Body of pancreas (tissue), 4 donors: ENCODE measurements at places on chromosomes 16 and 17. TPM values are rescaled to one million over a fixed set of nuclear protein-coding genes. Genes with fewer than 3 reads are reported as not detected.
A peak's percentile ranks its signal among the peaks of the same experiment; 100 is the strongest.

GRCh38 chr17:81902653-81903414 lies 796 bp downstream of the NPB start:
- no peak overlapping the region for H3K27ac ChIP-seq
- H3K36me3 ChIP-seq: no peaks in the 10 kb centered on the region
- no peak overlapping the region for H3K4me3 ChIP-seq

- H3K36me3 ChIP-seq: no peaks in the 10 kb centered on the region
- H3K4me3 ChIP-seq: no peak overlapping the region
- no peak overlapping the region for H3K27ac ChIP-seq
- H3K4me1 ChIP-seq: no peaks in the 10 kb centered on the region
- H3K27me3 ChIP-seq: no peaks in the 10 kb centered on the region
Measured at GRCh38 chr16:76862901-76863300, 328.1 kb upstream of the MON1B start.

- no peaks in the 10 kb centered on the region for H3K36me3 ChIP-seq
- no peak overlapping the region for H3K4me3 ChIP-seq
- peaks cover 7% of the 10 kb centered on the region for H3K4me1 ChIP-seq
- no peak for DNase-seq
- no peaks in the 10 kb centered on the region for H3K27me3 ChIP-seq
Measured at GRCh38 chr17:77527836-77528505, 387.2 kb downstream of the SEC14L1 start.

GRCh38 chr16:69893106-69893505 lies 58.0 kb upstream of the CLEC18A start:
- H3K4me3 ChIP-seq: no peak overlapping the region
- no peaks in the 10 kb centered on the region for H3K36me3 ChIP-seq
- H3K27me3 ChIP-seq: no peaks in the 10 kb centered on the region
- H3K4me1 ChIP-seq: peaks cover 6% of the 10 kb centered on the region

- H3K36me3 ChIP-seq: no peaks in the 10 kb centered on the region
- no peak overlapping the region for H3K4me3 ChIP-seq
- H3K27ac ChIP-seq: peak overlapping the region; percentile 31
- peak; percentile 63 for DNase-seq
- H3K4me1 ChIP-seq: peaks cover 40% of the 10 kb centered on the region
Measured at GRCh38 chr16:84730406-84731106, 30.8 kb downstream of the USP10 start.

DNA sequence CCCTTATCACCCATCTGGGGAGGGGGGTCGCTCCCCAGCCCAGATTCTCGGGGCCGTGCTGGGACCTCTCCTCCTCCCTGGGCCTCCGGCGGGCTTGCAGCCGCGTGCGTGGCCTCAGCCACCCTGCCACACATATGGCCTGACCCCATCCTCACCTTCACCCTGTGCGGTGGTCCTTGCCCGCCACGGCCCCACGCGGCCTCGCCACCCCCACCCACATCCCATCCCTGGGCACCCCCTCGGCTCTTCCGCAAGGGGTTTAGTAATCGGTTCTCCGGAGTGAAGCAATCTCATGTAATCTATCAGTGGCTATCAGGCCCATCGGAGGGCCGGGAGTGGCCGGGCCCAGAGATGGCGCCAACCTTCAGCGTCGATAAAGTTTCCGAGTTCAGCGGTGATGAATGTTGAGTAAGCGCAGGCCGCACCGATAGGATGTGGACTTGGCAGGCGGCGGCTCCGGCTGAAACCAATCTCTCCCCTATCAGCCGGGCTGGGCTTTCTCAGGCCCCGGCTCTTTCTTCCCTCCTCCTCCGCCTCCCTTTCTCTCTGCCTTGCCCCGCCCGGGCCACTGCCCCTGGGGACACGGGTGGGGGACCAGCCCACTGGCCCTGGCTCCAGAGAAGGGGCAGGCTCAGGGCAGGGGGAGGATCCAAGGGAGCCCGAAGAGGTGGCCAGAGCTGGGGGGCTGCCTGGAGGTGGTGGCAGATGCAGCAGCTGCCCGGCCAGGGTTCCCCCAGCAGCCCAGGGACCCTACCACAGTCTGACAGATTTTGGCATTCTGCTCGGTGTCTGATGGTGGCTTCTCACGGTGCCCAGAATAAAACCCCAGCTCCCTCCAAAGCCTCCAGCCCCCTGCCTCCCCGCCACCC lies 20.8 kb downstream of the ZFPM1 start:
- no peak overlapping the region for H3K4me3 ChIP-seq
- no peaks in the 10 kb centered on the region for H3K27me3 ChIP-seq
- H3K4me1 ChIP-seq: peaks cover 86% of the 10 kb centered on the region
- H3K27ac ChIP-seq: peak overlapping the region; percentile 45

DNA sequence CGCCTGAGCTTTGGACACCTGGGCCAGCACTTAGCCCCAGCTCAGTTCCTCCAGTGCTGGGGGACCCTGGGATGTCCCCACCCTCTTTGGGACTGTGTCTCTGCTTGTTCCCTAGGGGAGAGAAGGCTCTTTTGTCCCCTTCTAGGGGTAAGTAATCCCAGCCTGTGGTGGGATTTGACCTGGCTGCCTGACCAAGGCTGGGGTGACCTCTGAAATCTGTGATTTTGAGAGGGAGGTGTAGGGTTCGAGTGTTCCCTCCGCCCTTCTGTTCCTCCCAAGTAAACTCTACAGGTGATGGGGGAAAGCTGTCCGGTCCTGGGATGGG lies 593 bp downstream of the TMEM92 start:
- no peak overlapping the region for H3K4me3 ChIP-seq
- H3K4me1 ChIP-seq: peaks cover 16% of the 10 kb centered on the region
- peaks cover 12% of the 10 kb centered on the region for H3K27me3 ChIP-seq
- no peaks in the 10 kb centered on the region for H3K36me3 ChIP-seq
- no peak for DNase-seq

- DNase-seq: peak; percentile 48
- H3K27me3 ChIP-seq: no peaks in the 10 kb centered on the region
- no peaks in the 10 kb centered on the region for H3K4me1 ChIP-seq
- no peaks in the 10 kb centered on the region for H3K36me3 ChIP-seq
- H3K27ac ChIP-seq: no peak overlapping the region
Measured at GRCh38 chr16:9033125-9033830, 58.2 kb upstream of the HAPSTR1 start.

DNA sequence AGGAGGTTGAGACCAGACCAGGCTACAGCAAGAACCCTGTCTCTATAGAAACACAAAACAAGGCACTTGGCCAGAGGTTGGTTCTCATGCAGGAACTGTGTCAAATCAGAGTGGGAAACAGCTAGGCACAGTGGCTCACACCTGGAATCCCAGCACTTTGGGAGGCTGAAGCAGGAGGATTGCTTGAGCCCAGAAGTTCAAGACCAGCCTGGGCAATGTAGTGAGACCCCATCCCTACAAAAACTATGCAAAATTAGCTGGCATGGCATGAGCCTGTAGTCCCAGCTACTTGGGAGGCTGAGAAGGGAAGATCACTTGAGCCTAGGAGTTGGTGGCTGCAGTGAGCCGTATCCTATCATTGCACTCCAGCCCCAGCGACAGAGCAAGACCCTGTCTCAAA lies 1.7 kb downstream of the UNKL start:
- DNase-seq: no peak
- H3K36me3 ChIP-seq: no peaks in the 10 kb centered on the region
- no peak overlapping the region for H3K4me3 ChIP-seq
- no peaks in the 10 kb centered on the region for H3K27me3 ChIP-seq
- H3K27ac ChIP-seq: no peak overlapping the region

DNA sequence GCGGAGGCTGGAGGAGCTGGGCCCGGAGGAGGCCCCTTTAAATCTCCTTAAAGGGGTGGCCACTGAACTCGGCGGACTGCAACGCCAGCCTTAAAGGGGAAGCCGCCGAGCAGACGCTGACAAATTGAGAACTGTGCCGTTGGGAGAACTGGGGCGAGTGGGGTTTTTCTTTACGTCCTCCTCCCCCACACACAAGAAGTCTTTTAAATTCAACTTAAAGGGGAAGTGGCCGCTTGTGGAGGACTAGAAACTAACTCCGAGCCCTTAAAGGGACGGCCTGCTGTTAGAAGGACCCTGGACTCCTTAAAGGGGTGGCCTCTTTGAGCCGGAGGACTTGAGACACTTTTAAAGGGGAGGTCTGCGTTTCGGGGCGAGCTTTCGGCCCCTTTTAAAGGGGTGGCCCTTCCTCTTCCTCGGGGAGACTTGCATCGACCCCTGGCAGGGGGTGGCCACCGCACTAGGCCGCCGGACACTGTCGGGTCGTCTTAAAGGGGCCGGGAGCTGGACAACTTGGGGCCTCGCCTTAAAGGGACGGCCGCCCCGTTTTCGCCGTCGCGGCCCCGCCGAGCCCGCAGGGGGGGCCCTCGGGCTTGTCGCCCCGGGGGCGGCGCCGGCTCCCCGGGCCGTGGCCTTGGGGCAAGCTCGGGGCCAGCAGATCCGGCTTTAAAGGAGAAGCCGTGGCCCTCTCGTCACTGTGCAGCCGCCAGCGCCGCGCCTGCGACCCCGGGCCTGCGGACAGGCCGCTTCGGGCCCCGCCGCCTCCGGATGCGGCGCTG lies 688 bp downstream of the FBRS start:
- peaks cover 49% of the 10 kb centered on the region for H3K4me1 ChIP-seq
- H3K27me3 ChIP-seq: no peaks in the 10 kb centered on the region
- H3K4me3 ChIP-seq: peak overlapping the region; percentile 38

DNA sequence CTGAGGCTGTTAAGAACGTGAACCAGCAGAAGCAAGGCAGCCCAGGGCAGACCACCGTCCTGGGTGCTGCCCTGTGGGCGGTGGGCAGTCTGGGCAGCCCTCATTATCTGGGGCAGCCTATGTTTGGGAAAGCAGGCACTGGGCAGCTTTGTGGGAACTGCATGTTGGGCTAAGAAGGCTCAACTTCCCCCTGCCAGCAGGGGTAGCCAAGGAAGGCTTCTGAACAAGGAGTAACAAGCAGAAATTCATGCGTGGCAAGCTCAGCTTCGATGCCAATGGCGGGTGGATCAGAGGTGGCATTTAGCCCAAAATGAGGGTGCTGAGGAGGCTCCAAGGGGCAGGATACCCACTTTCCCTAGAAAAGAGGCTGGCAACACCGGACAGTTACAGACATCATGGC lies 42.7 kb upstream of the METRNL start:
- H3K27me3 ChIP-seq: no peaks in the 10 kb centered on the region
- no peak overlapping the region for H3K27ac ChIP-seq
- DNase-seq: no peak
- H3K4me3 ChIP-seq: no peak overlapping the region
- H3K4me1 ChIP-seq: no peaks in the 10 kb centered on the region
- H3K36me3 ChIP-seq: no peaks in the 10 kb centered on the region

DNA sequence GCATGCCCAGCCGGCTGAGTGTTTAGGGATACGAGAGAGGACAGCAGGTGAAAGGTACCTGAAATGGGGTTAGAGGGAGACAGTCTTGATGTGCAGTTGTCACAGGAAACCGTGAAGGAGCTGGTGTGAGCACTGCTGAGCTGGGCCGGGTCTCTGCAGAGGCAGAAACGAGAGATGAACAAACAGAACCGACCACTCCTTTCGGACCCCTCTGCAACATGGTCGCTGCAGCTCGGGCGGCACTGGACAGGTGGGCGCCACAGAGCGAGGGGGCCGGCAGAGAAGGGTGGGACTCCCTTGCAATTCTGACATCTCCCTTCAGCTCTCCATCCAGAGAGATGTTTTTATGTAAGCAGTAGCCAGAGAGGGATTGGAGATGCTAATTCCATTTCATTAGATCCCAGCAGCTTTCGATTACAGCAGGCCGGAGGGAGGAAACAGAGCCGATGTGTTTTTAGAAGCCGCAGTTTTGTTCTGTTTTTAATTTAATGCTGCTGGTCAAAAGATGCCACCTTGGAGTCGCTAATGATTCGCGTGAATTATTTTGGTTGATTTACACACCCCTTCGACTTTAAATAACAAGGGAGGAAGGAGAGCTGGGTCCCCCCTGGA lies 86.3 kb upstream of the RPL38 start:
- no peaks in the 10 kb centered on the region for H3K36me3 ChIP-seq
- no peak overlapping the region for H3K27ac ChIP-seq
- no peaks in the 10 kb centered on the region for H3K27me3 ChIP-seq

GRCh38 chr17:68740555-68741447 lies 139.6 kb upstream of the FAM20A start:
- no peak overlapping the region for H3K27ac ChIP-seq
- H3K36me3 ChIP-seq: no peaks in the 10 kb centered on the region
- no peaks in the 10 kb centered on the region for H3K27me3 ChIP-seq
- peaks cover 6% of the 10 kb centered on the region for H3K4me1 ChIP-seq
- no peak overlapping the region for H3K4me3 ChIP-seq

GRCh38 chr16:49021136-49021535 lies 260.5 kb downstream of the CBLN1 start:
- H3K4me3 ChIP-seq: no peak overlapping the region
- no peak overlapping the region for H3K27ac ChIP-seq
- DNase-seq: no peak
- H3K36me3 ChIP-seq: no peaks in the 10 kb centered on the region

DNA sequence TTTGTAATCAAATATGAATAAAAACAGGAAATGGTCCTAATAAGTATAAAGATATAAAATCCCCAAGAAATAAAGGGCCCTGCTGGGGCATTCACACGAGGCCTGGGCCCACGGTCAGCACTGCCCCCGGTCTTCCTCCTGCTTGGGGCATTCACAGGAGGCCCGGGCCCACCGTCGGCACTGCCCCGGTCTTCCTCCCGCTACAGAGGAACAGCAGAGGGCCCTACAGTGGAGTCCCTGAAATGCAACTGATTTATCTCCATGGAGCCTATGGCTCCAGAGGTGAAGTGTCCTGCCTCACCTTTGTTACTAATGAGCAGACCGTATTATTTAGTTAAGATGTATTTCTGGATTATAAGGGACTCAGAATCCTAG lies 46.5 kb downstream of the MAP1LC3B start:
- no peak for DNase-seq
- no peaks in the 10 kb centered on the region for H3K4me1 ChIP-seq
- no peak overlapping the region for H3K4me3 ChIP-seq
- H3K27ac ChIP-seq: no peak overlapping the region

DNA sequence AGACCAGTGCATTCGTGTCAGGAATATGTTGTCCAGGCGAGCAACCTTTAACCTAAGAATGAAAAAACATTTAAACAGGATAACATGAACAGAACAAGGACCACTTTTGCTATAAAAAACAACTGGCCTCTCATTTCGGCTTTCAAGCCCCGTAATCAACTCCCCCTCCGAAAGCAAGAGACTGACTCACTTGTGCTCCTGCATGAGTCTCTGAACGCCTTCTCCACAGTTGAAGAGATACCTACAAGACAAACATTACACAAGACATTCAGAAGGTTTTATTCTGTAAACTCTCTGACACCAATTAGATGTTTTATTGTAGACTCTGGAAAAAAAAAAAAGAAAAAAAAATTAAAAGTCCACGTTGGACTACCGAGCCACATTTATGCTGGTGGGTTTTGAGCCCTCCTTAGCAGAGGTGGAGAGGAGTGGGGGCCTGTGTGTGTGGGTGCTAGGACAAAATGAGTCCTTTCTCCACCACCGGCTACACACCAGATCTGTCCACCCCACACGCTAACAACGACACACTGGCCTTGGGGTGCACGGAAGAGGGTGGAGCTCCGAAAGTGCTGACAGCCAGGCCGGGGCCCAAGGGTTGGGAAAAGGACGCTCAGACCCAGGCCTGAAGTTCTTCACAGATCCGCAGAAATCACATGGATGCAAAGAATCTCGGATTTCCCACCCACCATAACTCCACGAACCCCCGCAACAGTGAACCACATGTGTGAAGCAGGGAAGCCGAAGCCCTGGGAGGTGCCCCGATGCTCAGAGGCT lies 759 bp downstream of the ELAC2 start:
- H3K36me3 ChIP-seq: peaks cover 21% of the 10 kb centered on the region
- H3K4me3 ChIP-seq: peak overlapping the region; percentile 87
- no peaks in the 10 kb centered on the region for H3K27me3 ChIP-seq
- H3K27ac ChIP-seq: peak overlapping the region; percentile 63
- H3K4me1 ChIP-seq: peaks cover 18% of the 10 kb centered on the region
- DNase-seq: no peak

Gene HNF1B
- 37.6 TPM for total RNA-seq

Gene UNC119
- total RNA-seq: 29.3 TPM

Gene NAGPA
- total RNA-seq: 7.9 TPM

Gene TP53TG3B
- total RNA-seq: not detected

Gene CCL1
- not detected for total RNA-seq
